Bronchus fibroblast of lung (primary cell): ENCODE measurements at places on chromosomes 1 and 21. TPM values are rescaled to one million over a fixed set of nuclear protein-coding genes. Genes with fewer than 3 reads are reported as not detected.

The SPRR1B gene
- total RNA-seq = not detected in 2 replicates

The PRDM16 gene
- 0.17 and 0.45 TPM in 2 replicates for total RNA-seq

The KLHL17 gene
- total RNA-seq = 9.8 and 9.9 TPM in 2 replicates

The TAS1R1 gene
- total RNA-seq = 0.15 and 0.17 TPM in 2 replicates

The PRR9 gene
- not detected in 2 replicates for total RNA-seq

The UTS2 gene
- total RNA-seq = 0.17 TPM in 1 of 2 replicates, not detected in the other

The PDPN gene
- 1.3 and 1.8 TPM in 2 replicates for total RNA-seq

The KRTAP20-1 gene
- total RNA-seq = not detected in 2 replicates

The ADAM30 gene
- total RNA-seq = not detected in 2 replicates

The TEDDM1 gene
- not detected in 2 replicates for total RNA-seq

The CASZ1 gene
- total RNA-seq = 0.30 and 0.34 TPM in 2 replicates

The TUFT1 gene
- total RNA-seq = 7.6 and 10.6 TPM in 2 replicates

The PROK1 gene
- not detected in 2 replicates for total RNA-seq

The KLHDC8A gene
- total RNA-seq = not detected in 2 replicates

The HPCA gene
- total RNA-seq = 0.15 TPM in 1 of 2 replicates, not detected in the other

The LENEP gene
- total RNA-seq = not detected in 2 replicates

The FAM110D gene
- not detected in 2 replicates for total RNA-seq

The PPM1J gene
- 1.5 and 2.5 TPM in 2 replicates for total RNA-seq

The RAB4A gene
- total RNA-seq = 27.8 and 35.8 TPM in 2 replicates

The DEGS1 gene
- total RNA-seq = 88.6 and 95.5 TPM in 2 replicates

The SYCP1 gene
- total RNA-seq = not detected in 2 replicates

The RNPEP gene
- 66.7 and 70.5 TPM in 2 replicates for total RNA-seq

The ZFP69 gene
- 2.8 and 3.0 TPM in 2 replicates for total RNA-seq

The OLIG2 gene
- not detected in 2 replicates for total RNA-seq

The TCP10L gene
- not detected in 2 replicates for total RNA-seq

The PRKACB gene
- 6.8 and 10.1 TPM in 2 replicates for total RNA-seq

The PPFIA4 gene
- 0.89 and 1.7 TPM in 2 replicates for total RNA-seq

The KCNA3 gene
- 0.17 and 0.45 TPM in 2 replicates for total RNA-seq

The CDK18 gene
- total RNA-seq = 0.15 and 0.50 TPM in 2 replicates

The GNG12 gene
- total RNA-seq = 72.4 and 85.6 TPM in 2 replicates

The NUP210L gene
- not detected in 2 replicates for total RNA-seq

The APCS gene
- total RNA-seq = not detected in 2 replicates

The IVL gene
- not detected in 2 replicates for total RNA-seq
